NCI-H526 treated with DMSO at 0.1 percent for 48 hours (cell line): ENCODE measurements at places on chromosomes 4 and X.

- DNase-seq = no peak
These were observed 407.1 kb downstream of the IL15 start for GRCh38 chr4:142043509-142043908.

GRCh38 chr4:14844061-14844460 lies 158.2 kb upstream of the CPEB2 start:
- no peak for DNase-seq

DNA sequence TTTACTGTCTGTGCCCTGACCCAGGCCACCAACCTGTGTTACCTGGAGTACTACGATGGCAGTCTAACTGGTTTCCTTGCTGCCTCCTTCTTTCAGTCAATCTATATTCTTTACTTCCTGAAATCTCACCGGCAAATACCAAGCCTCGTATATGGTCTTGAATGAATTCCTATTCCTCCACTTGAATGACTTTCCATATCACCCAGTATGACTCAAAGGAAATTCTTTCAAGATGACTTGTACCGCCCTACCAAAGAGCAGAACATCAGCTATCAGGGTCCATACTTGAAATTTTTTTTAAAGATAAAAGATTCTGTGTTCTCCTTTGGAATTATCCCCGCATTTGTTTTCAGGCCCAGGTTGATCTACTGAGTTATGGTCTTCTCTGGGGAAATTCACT lies 378.0 kb downstream of the AFF2 start:
- no peak for DNase-seq

GRCh38 chrX:9635803-9636202 lies 129.8 kb downstream of the GPR143 start:
- no peak for DNase-seq

DNA sequence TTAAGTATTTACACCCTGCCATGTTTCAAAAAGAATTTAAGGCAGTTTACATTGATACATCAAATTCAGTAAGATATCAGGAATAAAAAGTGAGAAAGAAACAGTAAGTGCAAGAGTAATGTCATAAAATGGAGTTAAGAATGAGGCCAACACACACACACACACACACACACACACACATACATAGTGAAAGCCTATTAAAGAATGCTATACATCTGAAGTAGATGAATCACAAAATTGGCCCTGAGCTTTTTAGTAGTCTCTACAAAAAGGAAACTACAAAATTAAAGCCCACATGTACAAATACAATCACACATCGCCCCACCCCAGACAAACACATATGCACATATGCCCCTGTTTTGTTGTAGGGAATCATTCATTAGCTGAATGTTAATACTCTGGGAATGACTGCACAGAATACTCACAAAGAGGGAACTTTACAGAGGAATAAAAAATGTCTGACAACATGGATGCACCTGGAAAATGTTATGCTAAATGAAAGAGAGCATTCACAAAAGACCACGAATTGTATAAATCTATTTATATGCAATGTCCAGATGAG lies 428.8 kb downstream of the IL15 start:
- DNase-seq = no peak

DNA sequence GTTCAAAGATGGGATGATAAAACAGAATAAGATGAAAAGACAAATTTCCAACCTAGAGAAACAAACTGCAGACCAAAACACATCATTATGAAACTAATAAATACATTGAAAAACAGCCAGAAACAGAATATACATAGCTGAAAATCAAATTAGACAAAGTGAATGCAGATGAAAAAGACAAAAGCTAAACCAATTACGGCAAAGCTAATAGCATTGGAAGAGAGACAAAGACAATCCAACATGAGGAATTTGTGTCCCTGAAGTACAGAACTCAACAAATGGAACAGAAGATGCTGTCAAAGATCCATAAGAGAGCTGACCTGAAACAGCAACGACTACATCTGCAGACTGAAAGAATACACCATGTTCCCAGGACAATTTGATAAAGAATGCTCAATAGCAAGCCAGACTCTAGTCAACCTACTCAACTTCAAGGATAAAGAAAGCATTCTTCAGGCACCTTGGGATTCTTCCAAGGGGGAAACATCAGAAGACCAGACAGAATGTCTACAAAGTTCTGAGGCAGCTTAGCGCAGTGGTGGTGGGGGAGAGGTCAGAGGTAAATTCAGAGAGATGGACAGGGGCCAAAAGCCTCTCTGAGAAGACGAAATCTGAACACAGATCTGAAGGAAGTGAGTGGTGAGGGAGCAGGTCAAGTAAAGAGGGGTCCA lies 27.4 kb upstream of the IRAK1 start:
- DNase-seq = no peak

- no peak for DNase-seq
These were observed 35.9 kb downstream of the GRID2 start for GRCh38 chr4:92339676-92340075.

DNA sequence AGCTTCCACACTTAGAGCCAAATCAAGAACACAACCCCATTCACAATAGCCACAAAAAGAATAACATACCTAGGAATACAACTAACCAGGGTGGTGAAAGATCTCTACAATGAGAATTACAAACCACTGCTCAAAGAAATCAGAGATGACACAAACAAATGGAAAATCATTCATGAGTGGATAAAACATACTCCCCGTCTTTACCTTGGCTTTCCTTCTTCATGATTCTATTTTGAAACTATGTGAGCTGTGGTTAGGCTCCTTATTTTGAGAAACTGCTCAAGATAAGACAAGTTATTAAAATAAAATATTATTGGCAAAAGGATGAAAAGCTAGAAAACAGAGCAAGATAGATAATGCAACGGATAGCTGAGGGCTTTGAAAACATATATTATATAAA lies 598.1 kb upstream of the FAT1 start:
- DNase-seq = no peak

DNA sequence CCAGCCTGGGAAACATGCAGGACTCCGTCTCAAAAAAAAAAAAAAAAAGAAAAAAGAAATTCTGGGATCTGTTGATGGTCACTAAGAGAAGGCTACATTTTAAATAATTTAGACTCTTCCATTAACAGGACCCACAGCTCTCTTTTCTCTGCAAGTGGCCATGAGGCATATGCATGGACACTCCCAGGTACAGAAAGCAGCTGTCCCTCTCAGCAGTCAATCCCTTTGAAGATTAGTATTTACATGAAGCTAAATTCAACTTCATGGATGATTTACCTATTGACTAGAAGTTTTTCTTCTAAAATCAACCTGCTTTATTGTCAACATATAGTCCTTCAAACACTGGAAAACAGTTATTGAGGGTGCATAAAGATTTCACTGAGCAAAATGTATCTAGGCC lies 139.9 kb downstream of the CPEB2 start:
- no peak for DNase-seq

DNA sequence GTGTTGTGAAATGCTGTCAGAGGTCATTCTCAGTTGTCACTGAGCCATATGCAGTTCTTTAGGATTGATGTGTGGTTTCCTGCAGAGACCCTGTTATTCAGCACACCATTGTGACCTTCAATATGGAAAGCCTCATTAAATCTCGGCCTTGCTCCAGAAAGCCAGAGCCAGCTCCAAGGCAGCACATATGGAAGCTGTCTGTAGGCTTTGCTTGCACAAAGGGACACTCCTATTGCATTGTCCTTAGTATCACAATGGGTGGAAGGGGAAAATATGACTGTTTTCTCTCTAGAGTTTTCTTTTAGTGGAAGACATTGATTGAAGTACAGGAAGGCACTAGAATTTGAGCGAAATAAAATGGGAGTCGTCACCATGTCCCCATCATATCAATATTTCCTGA lies 179.0 kb downstream of the CEP135 start:
- no peak for DNase-seq

GRCh38 chrX:70049925-70050324 lies at the start of gene AWAT2:
Gene AWAT2, minus strand, starts transcription at chrX:70049938. Its CDS starts 6 bp downstream, at chrX:70049932.
- no peak for DNase-seq

- no peak for DNase-seq
These were observed 43.5 kb upstream of the LAMP2 start for GRCh38 chrX:120512627-120513026.

GRCh38 chr4:145736241-145736831 lies 56.4 kb downstream of the C4orf51 start:
- no peak for DNase-seq

- no peak for DNase-seq
These were observed 185.6 kb downstream of the RAP1GDS1 start for GRCh38 chr4:98446499-98447375.

DNA sequence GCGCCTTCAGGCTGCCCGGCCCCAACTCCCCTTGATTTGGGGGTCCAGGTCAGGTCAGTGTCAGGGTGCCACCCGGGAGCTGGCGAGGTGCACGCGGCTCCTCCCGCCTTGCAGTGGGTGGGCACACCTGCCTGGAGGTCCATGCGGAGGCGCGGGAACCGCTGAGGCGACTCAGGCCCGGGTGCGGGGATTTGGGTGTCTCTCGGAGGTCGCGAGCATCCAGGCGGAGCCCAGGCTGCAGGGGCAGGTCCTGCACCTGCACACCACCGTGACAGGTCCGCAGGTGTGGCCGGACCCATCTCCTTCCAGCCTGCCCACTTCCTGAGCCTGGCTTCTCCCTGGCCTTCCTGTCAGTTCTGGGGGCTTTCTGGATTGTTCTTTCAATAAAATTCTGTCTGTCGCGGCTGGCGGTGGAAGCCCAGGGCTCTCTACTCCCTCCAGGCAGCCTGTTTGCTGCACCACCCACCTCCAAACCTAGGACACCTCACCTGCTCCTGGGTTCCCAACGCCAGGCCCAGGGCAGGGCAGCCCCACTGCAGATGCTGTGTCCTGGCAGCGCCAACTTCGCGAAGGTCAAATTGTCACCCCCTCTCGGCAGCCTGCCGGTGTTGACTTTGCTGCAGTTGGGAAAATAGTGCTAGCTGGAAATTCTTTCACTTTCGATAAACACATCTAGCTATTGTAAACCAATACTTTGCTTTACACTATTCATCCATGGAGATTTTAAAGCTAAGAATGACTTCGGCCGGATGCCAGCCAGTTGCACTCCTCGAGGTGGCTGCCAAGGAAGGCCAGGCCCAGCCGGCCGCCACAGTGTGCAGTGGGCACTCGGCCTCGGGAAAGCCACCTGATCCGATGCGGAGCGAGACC lies 35.9 kb downstream of the FGFRL1 start:
- no peak for DNase-seq

GRCh38 chrX:37961118-37961517 lies 45.2 kb upstream of the SYTL5 start:
- no peak for DNase-seq
